Karpas-422 (cell line): ENCODE measurements at places on chromosomes 2 and 18.

GRCh38 chr2:158745067-158745865 lies 49.9 kb upstream of the DAPL1 start:
- DNase-seq: peak; percentile 65

DNA sequence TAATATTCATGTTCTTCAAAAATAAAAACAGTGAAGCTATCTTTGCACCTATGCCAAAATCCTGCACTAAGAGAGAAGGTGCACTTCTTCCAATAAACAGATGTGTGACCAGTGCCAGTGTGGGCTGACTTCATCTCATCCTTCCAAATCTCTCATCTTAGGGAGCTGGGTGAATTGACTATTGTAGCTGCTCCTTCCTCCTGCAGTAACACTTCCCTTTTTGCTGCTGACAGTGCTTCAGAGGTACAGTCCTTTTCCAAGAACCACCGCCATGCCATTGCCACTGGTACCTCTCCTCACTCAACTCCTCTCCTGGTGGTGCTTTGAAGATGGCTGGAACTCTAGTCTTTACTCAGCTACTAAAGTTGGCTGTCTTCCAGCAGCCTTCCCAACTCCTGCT lies 42.1 kb upstream of the ARHGAP25 start:
- peak; percentile 76 for DNase-seq

GRCh38 chr2:181122601-181123000 lies 142.2 kb downstream of the UBE2E3 start:
- no peak for DNase-seq

- DNase-seq: no peak
Measured at GRCh38 chr2:10647441-10647840, 42.3 kb downstream of the NOL10 start.

DNA sequence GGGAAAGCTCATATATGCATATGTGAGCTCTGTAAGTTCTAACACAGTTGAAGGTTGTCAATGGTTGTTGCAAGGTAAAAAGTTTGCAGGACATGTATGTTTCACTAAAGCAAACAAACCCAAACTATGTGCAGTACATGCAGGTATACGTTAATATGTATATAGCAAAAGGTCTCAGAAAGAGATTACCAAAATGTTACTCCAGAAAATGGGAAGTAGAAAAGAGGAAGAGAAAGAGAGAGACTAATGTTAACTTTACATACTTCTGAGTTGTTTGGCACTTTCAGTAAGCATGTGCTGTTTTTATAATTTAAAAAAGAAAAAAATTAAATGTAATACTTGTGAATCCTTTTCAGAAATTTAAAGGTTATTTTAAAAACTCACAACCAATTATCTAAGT lies 32.8 kb upstream of the PEX13 start:
- peak; percentile 91 for DNase-seq

DNA sequence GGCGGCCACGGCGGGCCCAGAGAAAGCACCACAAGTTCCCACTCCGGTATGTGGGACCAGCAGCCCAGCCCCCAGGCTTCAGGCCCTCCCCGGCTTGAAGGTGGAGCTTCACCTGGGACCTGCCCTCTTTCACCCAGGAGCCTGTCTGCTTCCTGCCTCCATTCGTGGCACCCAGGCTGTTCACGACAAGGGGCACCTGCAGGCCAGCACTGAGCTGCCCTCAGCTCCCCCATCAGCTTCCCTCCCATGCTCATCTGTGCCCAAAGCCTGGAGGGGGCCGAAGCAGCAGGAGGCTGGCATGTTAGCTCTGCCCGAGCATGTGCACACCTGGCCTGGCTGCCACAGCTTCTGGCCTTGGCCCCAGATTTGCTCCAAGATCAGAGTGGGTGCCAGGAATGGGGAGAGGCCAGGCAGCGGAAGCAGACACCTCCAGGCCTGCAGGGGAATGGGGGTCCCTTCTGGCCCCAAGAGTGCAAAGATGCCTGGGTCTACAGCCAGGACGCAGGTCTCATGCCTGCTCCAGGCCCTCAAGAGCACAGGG lies 312.4 kb upstream of the SYT4 start:
- DNase-seq: no peak

GRCh38 chr2:20432714-20433113 lies 14.2 kb upstream of the RHOB start:
- no peak for DNase-seq

DNA sequence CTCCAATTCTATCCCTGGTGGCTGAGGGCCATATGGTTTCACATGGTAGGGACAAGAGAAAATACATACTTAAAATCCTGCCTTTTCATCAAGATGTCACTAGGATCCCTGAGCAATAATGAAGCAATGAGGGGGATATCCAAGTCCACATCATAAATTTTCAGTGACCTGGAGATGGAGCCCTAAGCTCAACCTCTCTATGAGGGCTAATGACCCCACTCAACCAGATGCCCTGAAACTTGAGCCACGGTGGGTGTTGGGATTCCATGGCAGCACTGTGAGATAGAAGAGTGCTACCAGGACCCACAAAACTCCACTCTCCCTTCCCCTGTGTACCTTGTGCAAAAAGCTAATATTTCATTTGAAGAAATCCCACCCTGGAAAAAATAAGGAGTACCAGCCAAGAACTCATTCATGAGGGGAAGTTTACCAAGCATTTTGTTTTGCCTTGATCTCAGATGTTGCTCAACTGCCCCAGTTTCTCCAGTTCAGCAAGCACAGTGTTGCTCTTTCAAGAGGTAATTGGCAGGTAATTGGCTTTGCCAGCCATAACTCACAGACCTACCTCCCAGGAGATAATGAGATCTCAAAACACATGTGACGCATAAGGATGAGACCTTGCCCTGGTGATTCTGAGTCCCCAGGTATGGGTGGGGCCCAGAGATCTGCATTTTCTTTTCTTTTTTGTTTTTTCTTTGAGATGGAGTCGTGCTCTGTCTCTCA lies 51.0 kb upstream of the TTC39C start:
- no peak for DNase-seq

DNA sequence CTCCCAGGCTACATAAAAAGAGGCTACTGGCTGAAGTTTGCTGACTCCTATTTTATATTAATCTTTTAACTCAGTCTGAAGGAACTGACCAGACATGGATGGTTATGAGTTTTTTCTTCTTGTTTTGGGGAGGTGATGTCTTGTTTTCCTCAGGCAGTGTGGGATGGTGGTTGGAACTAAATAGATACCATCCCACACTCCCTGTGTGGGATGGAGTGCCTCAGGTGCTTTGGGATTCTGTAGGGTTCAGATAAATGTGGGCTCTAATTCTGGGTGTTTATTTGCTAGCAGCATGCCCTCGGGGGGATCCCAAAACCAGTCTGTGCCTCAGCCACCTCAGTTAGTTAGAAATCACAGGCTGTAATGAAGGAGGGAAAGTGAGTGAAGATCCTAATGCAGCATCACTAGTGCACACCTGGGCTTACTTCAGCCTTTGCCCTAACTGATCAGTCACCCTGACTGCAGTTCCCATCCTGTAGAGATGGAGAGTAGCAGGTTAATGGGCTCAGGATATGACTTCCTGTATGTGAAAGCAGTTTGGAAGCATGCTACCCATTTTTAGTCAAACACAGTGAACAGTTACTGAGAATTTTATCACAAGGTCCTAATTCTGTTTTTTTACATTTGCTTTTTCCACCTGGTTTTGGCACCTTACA lies 132.2 kb downstream of the SPTBN1 start:
- DNase-seq: no peak

- DNase-seq: no peak
Measured at GRCh38 chr2:37211212-37211611, 14.9 kb downstream of the CEBPZOS start.

- DNase-seq: no peak
Measured at GRCh38 chr2:69345434-69345833, 41.6 kb downstream of the GFPT1 start.

- DNase-seq: no peak
Measured at GRCh38 chr18:32201948-32202672, 12.3 kb downstream of the MEP1B start.

GRCh38 chr18:36419900-36420531 lies 122.5 kb downstream of the FHOD3 start:
- DNase-seq: peak; percentile 76
